ENCODE measurements at places on chromosomes 2 and 18.
A peak's percentile ranks its signal among the peaks of the same experiment; 100 is the strongest.

DNA sequence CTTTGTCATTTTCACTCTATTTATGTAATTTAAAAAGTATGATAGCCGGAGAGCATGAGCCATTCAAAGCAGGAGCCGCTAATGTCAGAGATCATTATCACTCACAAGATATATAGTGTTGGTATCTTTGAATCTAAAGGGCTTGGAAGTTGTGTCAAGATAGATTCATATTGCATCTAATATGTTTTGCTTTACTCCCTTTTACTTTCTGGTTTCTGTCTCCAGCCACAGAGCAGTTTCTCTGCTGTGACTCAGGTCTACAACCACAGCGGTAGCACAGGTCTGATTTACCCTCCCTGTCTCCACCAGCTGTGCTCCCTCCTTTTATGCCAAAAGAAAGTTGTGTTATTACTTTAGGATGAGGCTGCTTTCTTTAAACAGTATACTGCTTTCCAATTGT is 424.0 kb downstream of the ARHGAP15 start:
- DNase-seq = no peak

GRCh38 chr2:191835539-191836350 is 11.1 kb downstream of the CAVIN2 start:
- no peak for DNase-seq

GRCh38 chr2:76599732-76600368 is 889.1 kb upstream of the GCFC2 start:
- DNase-seq = peak; percentile 70

- DNase-seq = no peak
Measured at GRCh38 chr2:223328578-223328977, 273.6 kb downstream of the SCG2 start.

DNA sequence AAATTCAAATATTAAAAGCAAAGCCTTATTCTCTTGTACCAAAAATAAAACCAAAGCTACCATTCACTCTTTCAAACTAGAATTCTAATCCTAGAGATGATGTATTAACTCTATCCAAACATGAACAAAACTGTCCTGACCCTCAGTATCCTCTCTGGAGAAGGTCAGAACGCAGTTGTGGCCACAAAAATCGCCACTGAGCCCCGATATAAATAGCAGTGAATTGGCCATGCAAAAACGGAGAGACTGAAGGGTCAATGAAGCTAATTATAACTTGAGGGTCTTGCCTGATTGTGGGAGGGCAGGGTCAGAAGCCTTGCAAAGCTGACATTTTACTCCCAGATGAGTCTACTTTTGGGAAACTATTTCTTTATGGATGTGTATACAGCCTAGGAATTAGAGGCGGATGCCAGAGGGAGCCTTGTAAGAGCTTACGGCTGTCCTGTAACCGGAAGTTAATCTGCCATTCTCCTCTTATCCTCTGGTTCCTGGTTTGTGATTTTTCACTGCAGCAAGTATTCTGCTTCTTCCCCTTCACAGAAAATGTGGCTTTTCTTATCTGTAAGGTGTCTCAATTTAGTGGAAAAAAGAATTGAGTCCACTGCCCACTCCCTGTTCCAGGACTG is 28.1 kb downstream of the CAVIN2 start:
- no peak for DNase-seq

DNA sequence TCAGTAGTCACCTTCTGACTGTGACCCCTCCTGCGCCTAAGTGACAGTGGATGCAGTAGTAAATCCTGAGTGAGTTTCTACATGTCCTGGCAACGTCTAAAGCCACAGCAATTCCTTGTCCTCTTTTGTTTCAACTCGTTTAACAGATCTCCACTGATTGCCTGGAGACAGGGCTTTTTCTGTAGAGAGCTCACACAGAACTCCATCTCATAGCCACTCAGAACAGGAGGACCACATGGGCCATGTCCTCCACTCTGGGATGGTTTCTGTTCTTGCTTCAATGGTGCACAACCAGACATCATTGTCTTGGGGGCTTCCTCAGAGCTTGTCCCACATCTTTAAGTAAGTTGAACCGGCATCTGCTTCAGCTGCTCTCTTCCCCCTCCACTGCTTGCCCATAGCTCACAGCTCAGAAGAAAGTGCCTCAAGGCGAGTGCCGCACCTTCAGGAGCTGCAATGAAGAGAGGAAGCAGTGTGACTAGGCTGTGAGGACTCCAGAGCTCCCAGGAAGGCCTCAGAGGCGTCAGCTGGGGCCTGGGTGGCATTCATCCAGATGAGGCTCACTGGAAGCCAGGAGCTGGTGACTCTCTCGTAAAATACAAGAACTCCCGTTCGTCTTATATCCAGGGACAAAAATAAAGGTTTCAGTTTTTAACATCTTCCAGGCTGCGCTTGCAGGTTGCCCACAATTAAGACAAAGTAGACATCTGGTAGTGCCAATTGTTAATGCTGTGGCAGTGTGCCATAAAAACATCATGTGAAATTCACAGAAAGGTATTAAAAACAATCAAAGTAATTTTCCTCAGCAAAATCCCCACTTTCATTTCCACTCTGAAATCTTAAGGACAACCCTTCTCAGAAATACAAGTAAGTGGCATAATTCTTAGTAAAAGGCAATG is 37.3 kb downstream of the ST3GAL5 start:
- DNase-seq = no peak

Data from NCI-H2029 (cell line).